ENCODE measurements at places on chromosomes 11 and 22. TPM values are rescaled to one million over a fixed set of nuclear protein-coding genes. Genes with fewer than 3 reads are reported as not detected.

Gene TNNT3
- 0.76 TPM for total RNA-seq

DNA sequence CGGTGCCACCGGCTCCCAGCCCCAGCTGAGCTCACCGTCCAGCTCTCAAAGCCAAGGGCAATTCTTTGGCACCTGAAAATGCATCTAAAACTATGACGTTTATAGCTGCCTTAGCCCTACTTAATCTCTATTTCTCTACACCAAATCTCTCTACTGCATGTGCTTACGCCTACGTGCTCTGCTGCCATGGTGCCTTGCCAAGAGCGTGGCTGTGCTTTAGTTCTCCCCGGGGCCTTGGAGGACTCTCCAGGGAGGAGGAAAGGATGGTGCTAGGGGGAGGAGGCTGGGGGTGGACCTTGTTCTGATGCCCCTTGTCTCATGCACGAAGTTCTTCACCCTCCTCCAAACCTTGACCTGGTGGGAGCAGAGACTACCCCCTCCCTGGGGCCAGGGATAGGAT is 9.0 kb upstream of the BID start:
- no peak for DNase-seq
- H3K27me3 ChIP-seq: no peaks in the 10 kb centered on the region
- H3K36me3 ChIP-seq: no peaks in the 10 kb centered on the region

DNA sequence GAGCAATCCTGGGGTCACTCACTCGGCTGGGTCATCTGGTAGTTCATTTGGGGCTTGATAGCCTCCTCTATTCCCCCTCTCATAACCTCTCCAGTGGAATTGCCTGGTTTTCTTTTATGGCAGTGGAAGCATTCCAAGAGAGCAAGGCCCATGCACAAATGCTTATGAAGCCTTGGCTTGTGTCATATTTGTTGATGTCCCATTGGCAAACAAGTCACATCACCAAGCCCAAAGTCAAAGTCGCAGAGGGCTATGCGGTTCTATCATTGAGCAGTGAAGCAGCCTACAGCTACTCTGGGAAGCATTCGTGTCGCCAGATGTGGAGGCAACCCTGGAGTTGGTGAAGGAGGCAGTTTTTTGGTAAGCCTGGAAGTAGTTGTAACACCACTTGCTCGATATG is 12.3 kb downstream of the KCTD14 start:
- no peak overlapping the region for H3K27ac ChIP-seq
- no peaks in the 10 kb centered on the region for H3K36me3 ChIP-seq

Gene AIFM3
- total RNA-seq: 0.30 TPM

DNA sequence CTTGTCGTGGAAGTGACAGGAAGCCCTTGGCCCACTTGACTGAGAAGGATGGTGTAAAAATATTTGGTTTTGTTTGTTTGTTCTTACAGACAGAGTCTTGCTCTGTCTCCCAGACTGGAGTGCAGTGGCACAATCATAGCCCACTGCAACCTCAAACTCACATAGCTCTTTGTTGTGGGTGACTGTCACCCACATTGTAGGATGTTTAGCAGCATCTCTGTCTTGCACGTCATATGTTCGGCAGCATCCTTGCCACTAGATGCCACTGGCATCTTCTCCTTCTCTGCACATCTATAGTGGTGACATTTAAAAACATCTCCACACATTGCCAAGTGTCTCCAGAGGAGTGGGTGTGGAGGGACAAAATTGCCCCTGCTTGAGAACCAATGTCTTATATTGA is 56.8 kb downstream of the PRR5L start:
- no peaks in the 10 kb centered on the region for H3K27me3 ChIP-seq
- no peaks in the 10 kb centered on the region for H3K4me1 ChIP-seq
- no peak overlapping the region for H3K4me3 ChIP-seq
- H3K36me3 ChIP-seq: no peaks in the 10 kb centered on the region
- H3K27ac ChIP-seq: no peak overlapping the region
- no peak for DNase-seq

Gene PHLDA2
- 34.2 TPM for total RNA-seq

DNA sequence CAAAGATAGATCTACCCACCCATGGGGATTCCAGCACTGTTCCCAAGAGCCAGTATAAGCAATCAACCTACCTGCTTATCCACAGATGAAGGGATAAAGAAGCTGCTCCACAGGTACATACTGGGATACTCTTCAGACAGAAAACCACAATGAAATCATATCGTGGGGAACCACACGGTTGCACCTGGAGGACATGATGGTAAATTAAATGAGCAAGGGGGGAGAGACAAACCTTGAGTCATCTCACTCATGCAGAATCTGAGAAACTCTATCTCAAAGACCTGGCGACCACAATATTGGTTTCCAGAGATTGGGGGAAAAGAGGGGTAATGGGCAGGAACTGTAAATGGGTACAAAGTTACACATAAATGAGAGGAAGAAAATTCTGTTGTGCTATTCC is 14.5 kb downstream of the RGL4 start:
- peaks cover 100% of the 10 kb centered on the region for H3K36me3 ChIP-seq
- H3K27me3 ChIP-seq: no peaks in the 10 kb centered on the region
- H3K4me1 ChIP-seq: no peaks in the 10 kb centered on the region
- H3K27ac ChIP-seq: no peak overlapping the region
- no peak for DNase-seq

GRCh38 chr11:86248609-86249008 is 4.1 kb downstream of the EED start:
- no peaks in the 10 kb centered on the region for H3K27me3 ChIP-seq
- no peaks in the 10 kb centered on the region for H3K36me3 ChIP-seq
- no peak overlapping the region for H3K27ac ChIP-seq
- H3K4me1 ChIP-seq: peaks cover 4% of the 10 kb centered on the region
- no peak overlapping the region for H3K4me3 ChIP-seq
- no peak for DNase-seq

Gene ACRV1
- not detected for total RNA-seq

DNA sequence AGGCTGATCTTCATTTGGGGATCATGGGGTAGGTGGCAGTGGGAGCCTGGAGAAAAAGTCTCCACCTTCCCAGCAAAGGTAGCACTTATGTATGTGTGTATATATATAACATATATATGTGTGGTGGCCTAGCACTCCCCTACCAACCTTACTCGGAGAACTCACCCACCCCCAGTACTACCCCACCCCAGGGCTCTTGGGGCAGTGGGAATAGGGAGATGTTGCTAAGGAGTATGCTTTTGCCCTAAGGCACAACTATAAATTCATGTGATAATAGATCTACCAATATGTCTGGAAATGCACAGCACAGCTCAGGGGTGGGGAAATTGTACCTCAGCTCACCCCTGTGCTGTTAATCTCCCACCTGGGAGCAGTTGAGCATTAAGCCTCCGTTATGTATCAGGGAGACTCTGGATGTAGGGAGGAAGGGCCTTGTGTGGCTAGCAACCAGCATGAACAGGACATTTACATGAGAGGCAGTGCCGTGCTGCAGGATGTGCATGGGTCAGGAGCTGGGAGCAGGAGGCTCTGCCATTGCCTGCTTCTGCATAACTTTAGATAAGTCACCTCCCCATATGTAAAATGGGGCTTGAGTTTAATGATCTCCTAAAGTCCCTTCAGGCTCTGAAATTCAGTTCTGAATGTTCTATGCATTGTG is 57.3 kb downstream of the C11orf91 start:
- no peaks in the 10 kb centered on the region for H3K36me3 ChIP-seq
- no peak overlapping the region for H3K4me3 ChIP-seq
- no peaks in the 10 kb centered on the region for H3K27me3 ChIP-seq
- no peaks in the 10 kb centered on the region for H3K4me1 ChIP-seq

Gene TRIM51
- not detected for total RNA-seq

GRCh38 chr11:47399860-47400767 is 8.3 kb upstream of the SLC39A13 start:
- H3K4me1 ChIP-seq: peaks cover 18% of the 10 kb centered on the region
- H3K27me3 ChIP-seq: no peaks in the 10 kb centered on the region
- DNase-seq: no peak
- peak overlapping the region; percentile 36 for H3K4me3 ChIP-seq

Gene C11orf42
- not detected for total RNA-seq

DNA sequence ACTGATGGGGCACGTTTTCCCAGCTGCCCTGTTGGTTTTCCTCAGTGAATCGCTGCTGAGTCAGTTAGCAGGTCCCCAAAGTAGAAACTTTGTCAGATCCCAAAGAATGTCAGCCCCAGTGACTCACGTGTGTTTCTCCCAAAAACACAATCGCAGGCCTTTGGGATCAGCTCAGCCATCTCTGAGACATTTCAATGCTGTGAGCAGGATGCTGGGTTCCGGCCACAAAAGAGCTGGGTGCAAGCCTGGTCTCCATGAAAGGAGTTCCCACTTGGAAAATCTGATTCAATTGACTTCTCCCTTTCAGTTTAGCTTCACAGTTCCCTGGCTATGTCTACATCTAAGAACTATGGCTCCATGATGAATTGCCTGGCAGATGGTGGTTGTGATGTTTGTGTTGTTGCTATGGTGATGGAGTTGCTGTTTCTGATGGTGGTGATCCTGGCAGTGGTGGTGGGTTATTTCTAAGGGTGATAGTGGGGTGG is 28.0 kb downstream of the MYEOV start:
- H3K4me3 ChIP-seq: no peak overlapping the region
- H3K36me3 ChIP-seq: no peaks in the 10 kb centered on the region
- no peak overlapping the region for H3K27ac ChIP-seq
- no peaks in the 10 kb centered on the region for H3K27me3 ChIP-seq
